ENCODE measurements at places on chromosomes 12 and 14. TPM values are rescaled to one million over a fixed set of nuclear protein-coding genes. Genes with fewer than 3 reads are reported as not detected.

The ALG10 gene
- 9.7 TPM for total RNA-seq

The STXBP6 gene
- 14.3 TPM for total RNA-seq

The KIF21A gene
- 1.1 TPM for total RNA-seq

The CCDC177 gene
- not detected for total RNA-seq

The RERG gene
- total RNA-seq = not detected

The GARIN6 gene
- not detected for total RNA-seq

The PPM1H gene
- 0.28 TPM for total RNA-seq

The OVCH1 gene
- total RNA-seq = 0.18 TPM

The TEAD4 gene
- total RNA-seq = 8.8 TPM

The BDKRB1 gene
- total RNA-seq = 56.5 TPM

The RNASE11 gene
- not detected for total RNA-seq

The MED13L gene
- total RNA-seq = 93.3 TPM

The ACSM4 gene
- total RNA-seq = not detected

The SLC17A8 gene
- not detected for total RNA-seq

The P2RX7 gene
- total RNA-seq = 0.18 TPM

The SLCO1B1 gene
- total RNA-seq = not detected

The E2F7 gene
- total RNA-seq = 10.3 TPM

The CMKLR1 gene
- not detected for total RNA-seq

The HOXC11 gene
- not detected for total RNA-seq

The FOXA1 gene
- 0.18 TPM for total RNA-seq

The SLC48A1 gene
- total RNA-seq = 4.4 TPM

The EML5 gene
- 22.2 TPM for total RNA-seq

The GNG2 gene
- 18.6 TPM for total RNA-seq

The ASB2 gene
- total RNA-seq = 0.54 TPM

The MYF6 gene
- total RNA-seq = not detected

The ALDH2 gene
- total RNA-seq = 12.5 TPM

The CLEC1A gene
- total RNA-seq = not detected
